Activated CD4-positive, alpha-beta T cell treated with anti-CD3 and anti-CD28 coated beads, Interleukin-2, amount 50 U/mL, for 1 hour (primary cell): ENCODE measurements at places on chromosomes 2 and 18.

- DNase-seq: no peak
These were observed 26.7 kb upstream of the PRLH start for GRCh38 chr2:237539681-237540080.

GRCh38 chr2:144948205-144948855, 428.4 kb upstream of the ZEB2 start:
- no peak for DNase-seq

DNA sequence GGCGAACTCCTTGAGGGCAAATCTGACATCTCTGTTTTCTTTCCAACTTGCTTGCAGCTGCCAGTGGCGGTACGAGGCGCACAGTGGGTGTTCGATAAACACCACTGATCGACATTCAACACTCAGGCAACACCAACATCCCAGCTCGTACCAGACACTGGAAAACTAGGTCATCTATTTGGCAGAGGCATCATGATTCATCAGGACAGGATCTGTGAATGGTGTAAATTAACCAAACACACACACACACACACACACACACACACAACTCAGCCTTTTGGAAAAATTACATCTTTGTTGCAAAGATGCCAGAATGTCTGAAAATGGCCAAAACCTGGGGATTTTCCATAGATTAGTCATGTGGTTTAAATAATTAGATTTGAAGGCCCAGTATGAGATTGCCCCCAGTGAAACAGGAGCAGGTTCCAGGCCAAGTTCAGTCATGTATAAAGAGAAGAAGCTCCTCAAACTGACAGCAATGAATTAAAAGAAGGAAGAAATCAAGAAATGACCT, 150.5 kb upstream of the NCKAP5 start:
- no peak for DNase-seq

GRCh38 chr2:73059106-73059505, 12.4 kb downstream of the SFXN5 start:
- DNase-seq: no peak

GRCh38 chr2:86807468-86808275, 17.0 kb upstream of the CD8A start:
- DNase-seq: no peak

DNA sequence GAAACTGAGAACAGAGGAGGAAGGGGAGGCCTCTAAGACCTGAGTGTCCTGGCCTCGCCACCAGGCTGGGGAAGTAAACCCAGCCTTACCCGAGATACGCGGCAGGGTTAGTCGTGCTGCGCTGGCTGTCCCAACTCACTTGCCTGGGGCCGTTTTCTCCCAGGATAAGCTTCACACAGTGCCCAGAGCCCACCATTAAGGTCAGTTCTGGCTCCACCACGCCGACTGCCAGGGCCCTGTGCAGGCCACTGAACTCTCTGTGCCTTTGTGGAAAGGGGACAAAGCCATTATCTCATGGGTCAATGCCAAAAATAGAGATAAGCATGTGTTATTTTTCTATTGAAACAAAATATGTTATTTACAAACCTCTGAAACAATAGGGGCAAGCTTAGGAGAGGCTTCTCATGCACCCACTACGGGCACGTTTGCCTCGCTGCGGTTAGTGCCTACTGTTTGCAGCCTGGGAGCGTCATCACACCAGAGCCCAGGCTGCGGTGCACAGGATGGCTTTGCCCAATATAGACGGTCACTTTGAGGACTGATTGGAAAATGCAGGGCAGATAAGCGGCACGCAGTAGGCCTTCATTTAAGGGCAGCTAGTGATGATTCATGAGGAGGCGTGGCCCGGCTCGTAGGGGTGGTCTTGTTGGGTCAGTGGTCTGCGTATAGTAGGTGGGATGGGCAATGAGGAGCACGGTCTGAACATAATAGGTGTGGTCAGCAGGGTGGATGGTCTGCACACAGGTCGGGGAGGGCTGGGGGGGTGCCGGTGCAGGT, 242.1 kb downstream of the GLI2 start:
- no peak for DNase-seq

DNA sequence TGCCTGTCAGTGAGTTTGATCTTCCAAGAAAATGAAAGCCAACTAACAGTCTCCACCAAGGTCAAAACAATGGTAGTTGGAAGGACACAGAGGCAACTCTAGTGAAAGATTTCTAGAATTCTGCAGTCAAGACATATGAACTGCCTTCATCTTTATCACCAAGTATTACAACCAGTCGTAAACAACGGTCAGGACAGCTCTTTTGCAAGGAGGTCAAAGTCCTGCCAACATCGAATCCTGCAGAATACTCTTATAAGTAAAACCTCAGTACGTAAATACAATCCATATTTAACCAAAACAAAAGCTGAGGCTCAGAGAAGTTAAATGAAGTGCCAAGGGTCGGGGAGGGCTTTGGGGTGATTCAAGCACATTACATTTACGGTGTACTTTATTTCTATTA, 3.1 kb downstream of the FEZ2 start:
- no peak for DNase-seq

DNA sequence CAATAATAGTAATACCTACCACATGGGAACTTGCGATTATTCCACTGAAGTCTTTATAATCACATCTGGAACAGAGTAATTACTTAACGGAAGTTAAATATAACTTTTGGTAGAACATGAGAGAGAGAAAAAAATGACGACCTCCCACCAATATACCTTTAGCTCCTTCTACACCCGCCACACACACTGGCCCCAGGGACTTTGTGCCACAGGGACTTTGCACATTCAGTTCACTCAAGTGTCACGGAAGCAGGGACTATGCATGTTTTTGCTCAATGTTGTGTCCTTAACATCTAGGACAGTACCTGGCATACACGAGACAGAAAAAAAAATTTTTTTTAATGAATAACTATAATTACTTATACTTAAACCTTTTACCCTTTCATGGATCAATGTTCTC, 4.0 kb downstream of the GPR155 start:
- DNase-seq: no peak

GRCh38 chr18:8965398-8965797, 137.1 kb upstream of the NDUFV2 start:
- no peak for DNase-seq

- DNase-seq: no peak
These were observed 105.4 kb upstream of the CNGA3 start for GRCh38 chr2:98240786-98241398.

DNA sequence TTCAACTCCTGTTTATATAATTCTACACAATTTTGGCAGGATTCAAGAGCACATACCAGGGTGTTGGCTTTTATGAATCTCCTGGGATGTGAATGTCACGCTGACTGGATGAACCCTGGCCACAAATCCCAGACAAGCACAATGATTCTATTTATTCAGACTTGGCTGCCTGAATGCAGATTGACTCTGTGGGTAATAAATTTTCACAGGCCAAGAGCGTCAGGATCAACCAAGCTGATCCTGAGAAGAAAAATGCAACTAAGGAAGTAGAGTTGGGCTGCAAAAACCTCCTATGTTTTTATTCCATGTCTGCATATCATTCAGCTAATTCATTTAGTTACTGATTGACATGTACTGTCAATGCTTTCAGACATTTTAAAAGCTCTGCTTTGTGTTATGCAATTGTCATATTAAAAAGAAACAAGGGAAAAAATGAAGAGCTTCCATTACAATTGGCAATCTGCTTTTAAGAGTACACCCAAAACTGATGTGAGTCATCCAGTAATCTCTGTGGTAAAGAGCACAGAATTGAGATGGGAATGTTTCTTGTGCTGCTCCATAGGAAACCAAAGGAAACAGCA, 173.0 kb upstream of the REV1 start:
- no peak for DNase-seq

- DNase-seq: no peak
These were observed 20.2 kb upstream of the GTF2A1L start for GRCh38 chr2:48597492-48597891.

DNA sequence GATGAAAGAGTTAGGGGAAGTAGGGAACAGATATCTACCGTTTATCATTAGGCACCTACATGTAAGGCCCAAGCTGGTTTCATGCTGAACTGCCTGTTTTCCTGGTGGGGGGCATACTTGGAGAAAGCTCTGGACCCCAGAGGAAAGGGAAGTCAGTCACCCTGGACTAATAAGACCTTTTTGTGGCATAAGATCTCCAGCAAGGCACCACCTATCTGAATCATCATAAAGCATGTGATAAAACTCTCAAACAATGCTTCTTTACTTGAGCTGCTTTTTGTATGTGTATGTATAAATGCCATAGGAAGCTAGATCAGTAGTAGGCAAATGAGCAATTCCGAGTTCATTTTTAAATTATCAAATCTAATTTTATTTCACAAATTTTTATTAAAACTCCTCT, 104.8 kb downstream of the TANC1 start:
- no peak for DNase-seq

- no peak for DNase-seq
These were observed 106.8 kb downstream of the NCKAP5 start for GRCh38 chr2:133461484-133461883.

- no peak for DNase-seq
These were observed 51.5 kb upstream of the PHLPP1 start for GRCh38 chr18:62663731-62664336.

GRCh38 chr2:33946193-33946592, 347.1 kb upstream of the FAM98A start:
- DNase-seq: no peak

GRCh38 chr18:79422022-79422782, 26.5 kb downstream of the NFATC1 start:
- no peak for DNase-seq

DNA sequence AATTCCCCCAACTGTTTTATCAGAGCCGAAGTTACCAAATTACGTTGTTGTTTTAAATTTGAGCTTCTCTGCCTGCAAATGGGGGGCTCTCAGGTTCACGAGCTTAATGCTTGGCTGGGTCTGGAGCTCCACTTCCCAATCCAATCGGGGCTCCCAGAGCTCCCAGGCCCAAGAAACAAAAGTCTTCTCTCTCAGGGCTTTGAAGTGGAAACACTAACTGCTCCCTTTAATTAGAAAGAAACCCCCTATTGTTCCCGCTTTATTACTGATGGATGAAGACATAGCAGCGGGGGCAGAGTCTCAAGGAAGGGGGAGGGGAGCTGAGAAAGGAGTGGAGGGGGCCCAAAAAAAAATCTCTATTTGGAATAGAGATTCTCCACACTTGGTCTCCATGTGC, 15.6 kb upstream of the PKDCC start:
- DNase-seq: no peak

GRCh38 chr2:98091738-98092137, 4.8 kb downstream of the VWA3B start:
- DNase-seq: no peak

DNA sequence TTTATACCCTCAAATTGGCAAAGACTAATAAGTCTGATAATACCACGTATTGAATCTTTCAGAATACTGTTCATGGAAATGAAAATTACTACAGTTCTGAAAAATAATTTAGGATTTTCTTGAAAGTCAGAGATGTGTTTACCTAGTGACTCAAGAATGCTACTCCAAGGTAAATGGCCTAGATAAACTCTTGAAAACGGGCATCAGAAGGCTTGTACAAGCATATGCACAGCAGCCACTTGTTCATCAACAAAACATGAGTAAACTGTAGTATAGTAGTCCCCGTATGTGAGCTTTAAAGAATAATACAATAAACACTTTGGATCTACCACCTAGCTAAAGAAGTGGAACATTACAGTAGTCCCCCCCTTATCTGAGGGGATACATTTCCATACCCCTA, 157.5 kb downstream of the THADA start:
- DNase-seq: no peak

DNA sequence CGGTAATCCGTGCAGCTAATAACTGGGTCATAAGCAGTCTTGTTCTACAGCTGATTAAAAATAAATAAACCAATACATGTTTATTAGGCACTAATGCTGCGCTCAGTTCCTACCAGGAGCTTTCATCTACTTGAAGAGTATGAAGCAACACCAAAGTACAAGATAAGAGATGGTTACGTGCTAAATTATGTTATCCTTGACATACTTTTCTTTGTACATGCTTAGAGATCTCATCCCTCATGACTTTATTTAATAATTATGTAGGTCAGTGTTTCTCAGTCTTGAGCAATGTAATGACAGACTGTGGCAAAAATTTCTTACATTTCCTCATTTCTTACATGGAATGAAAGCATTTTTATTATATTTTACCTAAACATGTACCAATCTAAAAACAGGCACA, 54.6 kb upstream of the COBLL1 start:
- no peak for DNase-seq

DNA sequence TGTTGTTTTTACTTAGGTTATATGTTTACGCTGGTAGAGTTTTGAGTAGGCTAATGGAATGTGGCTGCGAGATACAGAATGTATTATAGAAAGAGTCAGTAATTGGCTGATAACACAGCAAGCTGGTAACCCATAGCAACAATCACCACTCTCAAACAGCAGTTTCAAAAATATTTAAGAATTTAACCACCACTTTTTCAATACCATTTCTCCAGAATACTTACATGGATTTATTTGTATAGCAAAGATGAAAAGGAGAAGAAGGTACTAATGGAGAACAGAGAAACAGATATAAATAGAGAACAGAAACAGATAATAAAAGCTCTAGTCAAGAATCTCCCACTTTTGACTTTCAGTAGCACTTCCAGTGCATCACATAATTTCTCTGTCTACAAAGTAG, 188.3 kb upstream of the SLC39A10 start:
- no peak for DNase-seq

DNA sequence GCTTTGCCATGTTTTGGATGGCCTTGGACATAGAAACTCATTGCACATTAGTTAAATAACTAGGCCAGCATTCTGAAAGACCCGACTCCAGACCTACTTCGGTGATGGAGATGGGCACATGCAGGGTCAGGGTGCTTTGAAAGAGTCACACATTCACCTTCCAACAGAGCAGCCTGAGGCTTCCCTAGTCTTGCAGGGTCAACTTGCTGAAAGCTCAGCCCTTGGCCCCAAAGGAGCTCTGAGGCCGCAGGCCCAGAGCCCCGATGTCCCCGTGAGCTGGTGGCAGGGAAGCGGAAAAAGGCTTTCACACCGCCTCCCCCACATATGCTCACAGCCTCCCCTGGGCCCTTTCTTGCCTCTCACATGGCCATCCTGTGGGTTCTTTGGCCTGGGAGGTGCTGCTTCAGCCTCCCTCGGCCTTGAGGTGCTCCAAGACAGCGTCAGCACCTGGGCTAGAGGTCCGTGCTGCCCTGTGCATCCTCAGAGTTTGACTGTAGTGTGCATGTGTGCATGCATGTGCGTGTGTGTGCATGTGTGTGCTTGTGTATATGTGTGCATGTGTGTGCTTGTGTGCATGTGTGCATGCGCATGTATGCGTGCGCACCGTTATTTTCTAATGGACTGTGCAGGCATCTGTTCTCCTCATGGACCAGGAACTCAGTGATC, 21.6 kb downstream of the LDLRAD4 start:
- no peak for DNase-seq

- DNase-seq: no peak
These were observed 4.4 kb downstream of the XRCC5 start for GRCh38 chr2:216113572-216113971.

GRCh38 chr2:105486762-105487141, 87.9 kb upstream of the FHL2 start:
- DNase-seq: no peak

GRCh38 chr18:76441002-76441667, 53.9 kb downstream of the ZNF516 start:
- no peak for DNase-seq

GRCh38 chr18:52156166-52156565, 183.8 kb upstream of the DCC start:
- DNase-seq: no peak

- DNase-seq: no peak
These were observed 2.4 kb upstream of the VPS54 start for GRCh38 chr2:64021578-64021977.

- no peak for DNase-seq
These were observed 160.2 kb upstream of the NDUFV2 start for GRCh38 chr18:8942021-8942908.

- DNase-seq: no peak
These were observed 99.3 kb downstream of the SPTBN1 start for GRCh38 chr2:54555318-54555837.
